ENCODE measurements at places on chromosomes 3 and 15. TPM values are rescaled to one million over a fixed set of nuclear protein-coding genes. Genes with fewer than 3 reads are reported as not detected.

MGLL gene
- total RNA-seq, result 58.0 TPM

ANKRD34C gene
- total RNA-seq, result 0.93 TPM

NRROS gene
- 1.0 TPM for total RNA-seq

ADGRG7 gene
- not detected for total RNA-seq

SIAH2 gene
- 323 TPM for total RNA-seq

ABI3BP gene
- not detected for total RNA-seq

IL16 gene
- total RNA-seq, result 3.3 TPM

- DNase-seq, result no peak
Measured at GRCh38 chr3:53585627-53586026, 91.2 kb downstream of the CACNA1D start.

GRCh38 chr15:84570164-84570735 is 30.6 kb upstream of the ZSCAN2 start:
- peak; percentile 67 for DNase-seq

DNA sequence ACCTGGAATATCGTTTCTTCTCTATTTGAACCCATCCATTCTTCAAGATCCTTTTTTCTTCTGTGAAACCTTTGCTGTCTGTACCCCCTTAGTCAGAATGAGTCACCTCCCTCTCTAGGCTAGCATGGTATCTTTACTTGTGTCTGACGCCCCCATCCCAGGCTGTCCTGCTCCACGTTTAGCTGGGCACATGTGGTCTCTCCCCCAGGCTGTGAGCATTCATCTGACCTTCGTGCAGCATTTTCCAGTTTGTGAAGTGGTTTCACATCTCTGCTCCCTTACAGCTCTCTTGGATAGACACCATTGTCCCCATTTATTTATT is 14.3 kb upstream of the TLE3 start:
- DNase-seq, result no peak

DNA sequence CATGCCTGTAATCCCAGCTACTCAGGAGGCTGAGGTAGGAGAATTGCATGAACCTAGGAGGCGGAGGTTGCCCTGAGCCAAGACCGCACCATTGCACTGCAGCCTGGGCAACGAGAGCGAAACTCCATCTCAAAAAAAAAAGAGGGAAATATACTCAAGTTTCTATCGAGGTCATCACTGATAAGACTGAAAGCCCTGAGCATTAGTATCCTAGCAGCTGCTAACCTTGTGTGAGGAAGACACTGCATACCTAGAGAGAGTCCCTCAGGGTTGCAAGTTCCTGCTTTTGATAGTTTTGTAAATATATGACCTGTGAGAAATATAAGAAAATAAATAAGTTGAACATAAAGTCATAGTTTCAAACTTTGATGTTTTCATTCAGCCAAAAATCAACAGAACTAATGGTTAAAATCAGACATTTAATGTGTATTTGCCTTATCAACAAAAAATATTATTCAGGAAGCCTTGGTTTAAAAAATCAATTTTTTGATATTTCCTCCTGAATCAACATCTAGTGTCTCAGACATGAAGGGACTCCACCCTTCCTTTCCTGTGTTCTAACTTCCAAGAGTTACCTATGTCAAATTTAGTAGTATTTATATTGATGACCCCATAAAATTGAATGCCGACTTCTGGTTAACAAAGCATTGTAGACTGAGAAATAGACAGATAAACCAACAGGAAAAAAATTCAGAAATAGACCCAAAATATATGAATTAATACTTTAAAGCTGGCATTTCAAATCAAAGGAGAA is 19.8 kb upstream of the USP3 start:
- no peak for DNase-seq

- peak; percentile 49 for DNase-seq
Measured at GRCh38 chr3:66220066-66220465, 735 bp upstream of the SLC25A26 start.

DNA sequence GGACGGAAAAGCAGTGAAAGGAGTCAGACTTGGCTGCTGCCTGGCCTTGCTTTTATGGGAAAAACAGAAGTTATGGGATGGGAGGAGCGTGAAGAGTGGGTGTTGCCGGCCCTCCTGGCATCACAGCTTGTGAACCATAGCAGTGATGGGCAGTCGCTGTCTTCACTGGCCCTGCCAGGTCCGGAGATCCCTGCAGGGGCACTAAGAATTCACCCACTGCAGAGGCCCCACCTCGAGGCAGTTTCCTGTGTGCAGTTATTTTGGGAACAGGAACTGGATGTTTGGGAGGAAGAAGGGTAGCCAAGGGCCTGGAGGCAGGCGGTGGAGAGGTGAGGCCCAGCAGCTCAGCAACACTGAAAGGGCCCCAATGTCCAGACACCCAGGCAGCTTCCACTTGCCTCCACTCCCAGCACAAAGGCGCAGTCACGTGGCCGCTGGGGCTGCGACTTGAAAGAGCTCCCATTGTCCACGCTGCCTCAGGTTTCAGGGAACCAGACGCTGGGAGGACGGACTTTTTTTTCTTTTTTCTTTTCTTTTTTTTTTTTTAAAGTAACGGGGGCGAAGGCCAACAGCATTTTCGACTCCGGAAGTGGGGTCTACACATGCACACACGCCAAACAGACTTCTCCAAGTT is 255.6 kb downstream of the ZNF621 start:
- no peak for DNase-seq

- DNase-seq, result no peak
Measured at GRCh38 chr3:69352305-69353087, 33.4 kb downstream of the FRMD4B start.

DNA sequence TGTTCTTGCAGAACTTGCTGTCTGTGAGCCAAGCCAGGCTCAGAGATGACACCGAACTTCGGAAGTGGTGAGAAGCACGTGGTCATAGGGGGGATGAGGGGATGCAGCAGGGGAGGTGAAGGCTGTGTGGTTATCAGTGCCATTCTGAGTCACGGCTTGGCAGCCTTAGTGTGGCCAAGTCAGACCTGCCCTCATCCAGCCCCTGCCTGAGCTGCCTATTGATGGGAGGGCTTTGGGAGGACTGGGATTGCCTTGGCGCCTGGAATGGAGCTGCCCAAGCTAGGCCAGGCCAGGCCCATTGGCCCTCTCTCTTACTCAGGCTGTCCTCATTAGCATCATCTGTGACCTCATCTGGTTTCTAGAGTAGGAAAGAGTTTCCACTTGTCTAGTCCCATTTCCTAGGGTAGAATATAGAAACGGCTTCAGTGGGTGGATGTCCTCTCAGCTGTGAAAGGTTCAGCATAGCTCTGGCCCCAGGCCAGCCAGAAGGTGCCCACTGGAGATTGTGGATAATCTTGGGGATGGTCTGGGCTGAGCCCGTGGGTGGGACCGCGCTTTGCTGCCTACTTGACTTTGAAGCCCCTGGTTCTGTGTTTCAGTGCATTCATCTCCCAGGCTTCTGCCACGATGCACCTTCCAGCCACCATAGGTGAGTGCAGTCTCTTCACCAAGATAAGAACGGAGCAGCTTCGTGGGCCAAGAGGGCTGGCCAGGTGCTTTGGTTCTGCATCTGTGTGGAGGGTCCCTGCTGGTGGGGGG is 7.2 kb downstream of the FAH start:
- no peak for DNase-seq

DNA sequence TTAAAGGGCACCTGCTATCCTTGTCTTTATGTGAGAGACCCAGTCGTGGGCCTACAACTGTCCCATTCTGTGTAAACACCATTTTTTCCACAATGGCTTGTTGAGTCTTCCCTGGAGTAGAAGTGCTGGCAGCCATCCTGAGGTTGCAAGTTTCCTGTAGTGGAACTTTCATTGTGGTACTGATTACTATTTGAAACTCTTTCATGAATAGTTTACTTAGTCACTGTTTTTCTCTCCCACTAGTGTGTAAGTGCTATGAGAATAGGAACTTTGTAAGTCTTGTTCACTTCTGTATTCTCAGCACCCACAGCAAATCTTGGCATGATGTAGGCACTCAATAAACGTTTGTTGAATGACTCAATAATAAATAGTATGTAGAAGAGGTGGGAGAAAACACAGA is 48.6 kb downstream of the RARB start:
- no peak for DNase-seq

- no peak for DNase-seq
Measured at GRCh38 chr3:159627634-159628033, 361.0 kb upstream of the IL12A start.

DNA sequence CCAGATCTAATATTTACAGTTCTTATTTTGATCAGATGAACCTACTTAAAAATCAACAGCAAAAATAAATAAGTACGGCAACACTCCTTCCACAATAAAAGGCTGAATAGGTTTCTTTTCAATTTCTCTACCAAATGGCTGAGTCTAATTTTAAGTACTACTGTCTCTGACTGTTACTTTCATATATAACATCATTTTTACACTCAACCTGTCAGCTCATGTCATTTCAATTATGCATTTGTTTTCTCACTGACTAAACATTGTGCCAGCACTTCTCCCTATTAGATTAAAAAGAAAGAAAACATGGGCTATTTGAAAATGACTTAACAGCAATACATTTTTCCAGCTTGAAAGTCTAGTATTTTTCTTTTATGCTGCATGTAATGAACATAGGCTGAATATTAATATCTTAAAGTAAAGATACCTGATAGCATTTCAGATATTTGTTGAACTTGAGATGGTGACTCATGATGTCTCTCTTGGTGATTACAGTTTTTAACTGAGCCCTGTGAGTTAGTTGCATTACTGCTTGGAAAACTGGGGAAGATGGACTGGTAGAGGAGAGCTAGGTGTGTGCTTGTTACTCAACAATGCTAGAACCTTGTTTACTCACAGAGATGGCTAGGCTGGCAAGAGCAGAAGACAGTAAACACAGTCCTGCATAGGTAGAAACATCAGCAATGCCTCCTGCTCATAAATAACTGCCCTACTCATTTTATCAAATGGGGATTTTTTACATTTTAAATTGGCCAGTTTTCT is 73.9 kb downstream of the PEX5L start:
- DNase-seq, result no peak

- DNase-seq, result no peak
Measured at GRCh38 chr3:10518506-10519150, 13.2 kb upstream of the ATP2B2 start.

DNA sequence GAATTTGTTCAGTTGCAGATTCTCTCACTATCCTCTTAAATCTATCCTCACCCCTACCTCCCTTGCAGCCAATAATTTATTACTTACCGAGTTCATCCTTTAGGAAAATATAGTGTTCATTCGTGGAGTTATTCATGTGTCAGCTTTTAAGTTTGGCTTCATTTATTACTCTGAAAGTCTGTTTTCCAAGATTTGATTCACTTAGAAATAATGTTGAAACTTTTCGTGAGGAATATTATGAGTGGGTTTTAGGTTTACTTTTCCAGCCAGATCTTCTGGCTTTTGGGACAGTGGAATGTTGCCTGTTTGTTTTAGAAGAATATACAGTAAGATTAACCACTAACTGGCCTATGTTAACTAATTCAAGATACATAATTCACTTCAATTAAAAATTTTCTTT is 161.0 kb upstream of the CGNL1 start:
- no peak for DNase-seq

DNA sequence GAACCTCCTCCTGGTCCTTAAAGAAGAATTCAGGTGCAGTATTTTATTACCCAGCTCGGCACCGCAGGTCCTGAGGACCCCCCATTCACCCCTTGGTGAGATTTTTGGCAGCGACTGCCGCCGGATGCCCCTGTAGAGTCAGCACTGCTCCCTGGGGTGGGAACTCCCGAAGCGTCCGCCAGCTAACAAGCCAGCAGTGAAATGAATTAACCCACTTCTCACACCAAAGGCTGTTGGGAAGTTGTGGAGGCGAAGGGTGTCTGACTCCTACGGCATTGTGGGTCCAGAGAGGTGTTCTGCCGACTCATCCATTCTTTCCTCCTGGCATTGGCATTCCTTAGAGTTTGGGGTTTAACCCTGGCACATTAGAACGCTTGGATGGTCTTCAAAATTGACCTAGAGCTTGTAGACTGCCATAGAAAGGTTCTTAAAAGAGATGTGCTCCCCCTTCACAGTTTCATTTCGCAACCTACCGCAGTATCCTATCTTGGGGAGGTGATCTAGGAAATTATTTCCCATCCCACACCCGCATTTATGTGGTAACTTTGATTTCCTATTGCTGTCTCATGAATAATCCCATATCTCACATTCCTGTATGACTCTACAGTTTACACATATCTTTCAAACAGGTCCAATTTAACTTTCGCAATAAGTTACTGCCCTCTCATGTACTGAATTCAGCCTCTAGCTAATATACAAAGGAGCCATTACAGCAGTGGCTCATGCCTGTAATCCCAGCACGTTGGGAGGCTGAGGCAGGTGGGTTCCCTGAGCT is 879 bp upstream of the EIF5A2 start:
- no peak for DNase-seq

GRCh38 chr3:101259485-101260341 is 60.7 kb downstream of the IMPG2 start:
- DNase-seq, result no peak

DNA sequence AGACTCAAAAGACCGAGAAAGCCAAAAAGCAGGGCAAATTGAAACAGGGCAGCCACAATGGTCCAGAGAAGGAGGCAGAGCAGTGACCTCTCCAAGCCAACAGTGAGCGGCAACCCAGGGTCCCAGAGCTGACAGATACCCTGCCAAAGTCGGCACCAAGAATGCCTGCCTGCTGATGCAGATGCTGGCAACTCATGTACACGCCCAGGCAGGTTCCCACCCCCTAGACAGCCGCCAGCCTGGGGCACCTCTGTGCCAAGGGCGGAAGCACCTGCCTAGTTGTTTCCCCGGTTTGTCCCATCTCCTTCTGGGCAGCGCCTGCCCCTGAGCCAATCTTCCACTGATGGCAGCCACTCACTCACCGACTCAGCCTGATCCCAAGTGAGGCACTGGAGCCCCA is 22.1 kb downstream of the KLHL25 start:
- DNase-seq, result no peak

- peak; percentile 48 for DNase-seq
Measured at GRCh38 chr3:143363276-143363675, 243.7 kb downstream of the CHST2 start.

DNA sequence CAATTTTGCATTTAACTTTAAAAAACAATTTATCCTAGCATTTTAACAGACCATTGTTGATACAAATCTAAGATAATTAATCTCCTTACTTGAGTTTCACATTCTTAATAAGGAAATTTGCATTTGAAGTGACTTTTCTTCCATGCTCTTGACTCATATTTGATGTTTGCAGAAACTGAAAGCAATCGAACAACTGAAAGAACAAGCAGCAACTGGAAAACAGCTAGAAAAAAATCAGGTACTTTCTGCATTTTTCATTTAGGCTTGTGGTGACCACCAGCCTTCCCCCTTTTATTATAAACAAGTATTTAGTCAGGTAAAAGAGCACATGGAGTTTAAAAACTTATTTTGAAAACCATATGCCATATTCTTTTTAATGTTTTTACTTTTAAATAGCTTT is 20.1 kb upstream of the SELENOT start:
- DNase-seq, result no peak

DNA sequence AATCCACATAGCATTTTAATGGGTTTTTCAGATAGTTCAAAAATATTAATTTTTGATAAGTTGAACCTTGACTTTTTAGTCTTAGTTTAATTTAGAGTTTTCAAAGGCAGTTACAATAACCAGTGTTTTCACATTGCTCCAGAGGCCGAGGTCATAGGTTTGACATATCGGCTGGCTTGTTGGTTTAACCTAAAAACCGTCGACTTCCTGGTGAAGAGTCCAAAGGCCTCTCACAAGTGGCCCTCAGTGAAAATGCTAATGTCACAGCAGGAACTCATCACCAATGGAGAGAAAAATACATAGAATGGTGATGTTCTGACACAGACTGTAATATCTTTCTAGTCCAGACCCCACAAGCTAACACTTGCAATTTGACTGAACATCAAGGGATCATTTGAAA is 642.3 kb downstream of the PLOD2 start:
- DNase-seq, result no peak
